ENCODE measurements at places on chromosomes 1 and 21.

DNA sequence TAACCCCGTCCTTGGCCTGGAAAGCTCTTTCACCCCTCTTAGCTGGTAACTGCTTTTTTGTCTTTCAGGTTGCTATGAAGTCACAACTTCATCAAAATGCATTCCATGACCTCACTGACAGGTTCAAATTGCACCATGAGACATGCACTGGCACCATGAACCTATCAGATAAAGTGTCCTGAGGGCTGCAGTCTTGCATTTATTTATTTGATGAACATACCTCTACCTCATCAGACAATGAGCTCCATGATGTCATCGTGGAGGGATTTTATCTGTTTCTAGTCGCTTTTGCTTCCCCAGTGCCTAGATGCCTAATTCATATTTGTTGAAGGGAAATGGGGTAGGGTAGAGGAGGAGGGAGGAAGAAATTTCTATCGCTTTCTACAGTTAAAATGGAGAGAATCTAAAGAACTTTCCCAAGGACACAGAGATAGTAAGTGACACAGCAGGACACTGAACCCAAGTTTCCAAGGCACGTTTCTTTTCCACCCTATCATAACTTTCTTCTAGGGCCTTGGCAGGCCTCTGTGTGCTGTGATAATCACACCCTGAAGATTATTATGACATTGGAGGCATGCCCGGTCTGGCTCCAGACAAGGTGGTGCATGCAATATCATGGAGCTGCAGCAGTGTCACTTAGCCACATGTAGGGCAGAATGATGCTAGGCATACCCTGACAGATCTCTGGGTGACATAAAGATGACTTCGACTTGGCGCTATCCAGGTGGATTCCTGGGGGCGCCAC lies 69.5 kb downstream of the CD58 start:
- no peak for DNase-seq

GRCh38 chr1:161266836-161267235 lies 8.3 kb downstream of the PCP4L1 start:
- no peak for DNase-seq

GRCh38 chr1:46543382-46543760 lies 8.1 kb downstream of the KNCN start:
- DNase-seq, result no peak

- DNase-seq, result peak; percentile 32
Observed at GRCh38 chr1:182235952-182236650, 155.5 kb downstream of the GLUL start.

DNA sequence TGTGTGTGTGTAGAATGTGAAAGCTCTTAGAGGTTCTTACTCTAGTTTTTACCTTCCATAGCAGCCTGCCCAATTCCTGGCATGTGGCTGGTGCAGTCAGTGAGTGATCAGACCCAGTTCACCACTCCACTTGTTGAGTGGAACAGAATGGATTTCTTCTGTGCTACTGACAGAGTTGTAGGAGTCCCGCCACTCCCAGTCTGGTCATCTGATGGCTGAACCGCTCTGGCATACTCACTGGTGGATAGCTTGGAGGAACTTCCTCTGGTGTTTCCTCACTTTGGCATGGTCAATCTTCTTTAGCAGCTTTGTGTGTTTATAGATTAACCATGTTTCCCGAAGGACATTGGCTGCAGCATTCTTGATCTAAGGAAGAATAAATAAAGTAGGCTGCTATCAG lies 106.7 kb upstream of the ADAR start:
- peak; percentile 55 for DNase-seq

DNA sequence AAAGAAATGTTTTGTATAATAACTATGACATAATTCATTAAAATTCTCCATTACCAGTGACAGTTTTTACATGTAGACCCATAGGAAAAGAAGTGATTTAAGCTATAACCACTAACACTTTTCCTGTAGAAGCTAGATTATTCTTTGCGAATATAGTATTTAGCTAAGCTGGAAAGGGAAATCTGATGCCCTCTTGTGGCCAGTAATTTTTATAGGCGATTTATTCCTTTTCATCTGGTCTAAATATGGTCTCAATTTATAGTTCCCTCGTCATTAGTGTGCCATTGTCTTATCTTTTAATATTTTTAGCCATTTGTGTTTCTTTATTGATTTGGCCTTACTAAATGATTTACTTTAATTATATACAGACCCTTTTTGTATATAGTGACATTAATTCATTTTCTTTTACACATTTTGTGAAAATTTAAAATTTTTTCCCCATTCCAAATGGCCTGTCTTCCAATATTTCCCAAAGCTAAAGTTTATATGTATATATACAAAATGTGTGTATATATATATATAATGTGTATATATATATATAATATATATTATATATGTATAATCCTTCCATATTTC lies 26.7 kb downstream of the BTG3 start:
- DNase-seq, result peak; percentile 53

- DNase-seq, result peak; percentile 0
Observed at GRCh38 chr1:190579552-190580193, 102.0 kb upstream of the BRINP3 start.

DNA sequence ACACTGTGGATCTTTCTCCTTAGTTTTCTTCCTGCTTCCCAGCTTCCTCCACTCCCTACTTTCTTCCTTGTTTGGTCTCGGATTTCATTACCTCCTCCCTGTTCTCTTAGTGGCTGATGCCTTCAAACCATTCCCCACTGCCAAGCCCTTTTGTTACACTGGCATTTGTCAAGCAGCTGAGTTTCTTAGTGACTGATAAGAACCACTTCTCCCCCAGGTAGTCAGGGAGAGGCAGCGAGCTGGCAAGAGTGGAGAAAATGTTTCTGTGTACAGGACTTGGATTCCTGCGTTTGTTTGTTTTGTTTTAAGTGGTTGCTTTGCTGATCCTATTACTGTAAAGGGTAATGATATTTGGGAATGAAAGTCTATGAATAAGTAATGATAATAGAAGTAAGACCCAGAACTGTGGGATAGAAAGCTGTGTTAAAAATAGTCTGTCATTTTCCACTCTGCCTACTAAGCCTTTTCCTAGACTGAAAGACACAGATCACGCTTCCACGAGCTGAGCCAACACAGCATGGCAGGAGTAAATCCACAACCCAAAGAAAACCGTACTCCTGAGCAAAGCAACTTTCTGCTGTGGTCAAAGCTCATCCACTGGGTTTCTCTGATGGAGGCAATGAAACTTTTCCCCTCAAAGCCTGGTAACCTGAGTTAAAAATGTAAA lies 10.1 kb upstream of the SERTAD4 start:
- DNase-seq, result no peak

- no peak for DNase-seq
Observed at GRCh38 chr1:89945852-89946476, 48.9 kb upstream of the ZNF326 start.

DNA sequence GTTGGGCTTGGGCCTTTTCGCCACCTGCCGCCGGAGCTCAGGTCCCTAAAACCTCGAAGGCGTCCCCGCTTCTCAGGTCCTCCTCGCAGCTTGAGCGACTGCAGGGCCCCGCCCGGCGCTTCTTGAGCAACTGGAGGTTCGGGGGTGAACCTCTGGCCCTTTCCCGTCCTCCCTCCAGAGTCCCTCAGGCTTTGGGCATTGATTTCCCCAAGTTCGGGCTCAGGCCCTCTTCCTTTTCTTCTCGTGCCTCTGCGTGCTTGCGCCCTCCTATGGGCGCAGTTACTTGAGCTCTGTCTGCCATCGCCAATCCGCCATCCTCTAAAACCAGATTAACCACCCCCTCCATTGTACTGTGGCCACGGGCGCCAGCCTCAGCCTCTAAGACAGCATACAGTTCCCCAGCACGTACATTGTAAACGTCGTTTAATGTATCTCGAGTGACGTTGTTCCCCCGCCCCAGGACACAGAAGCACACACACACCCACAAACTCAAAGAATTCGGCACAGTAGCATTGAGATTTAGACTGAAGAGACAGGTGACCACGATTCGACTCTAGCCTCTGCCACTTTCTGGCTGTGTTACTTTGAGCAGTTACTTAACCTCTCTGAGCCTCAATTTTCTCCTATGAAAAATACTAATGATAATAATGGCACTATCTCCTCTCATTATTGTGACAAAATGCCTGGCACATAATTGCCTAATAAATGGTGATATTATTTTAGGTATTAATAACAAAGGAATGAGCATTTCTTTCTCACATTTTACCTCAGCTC lies 22.6 kb downstream of the BTG2 start:
- no peak for DNase-seq

DNA sequence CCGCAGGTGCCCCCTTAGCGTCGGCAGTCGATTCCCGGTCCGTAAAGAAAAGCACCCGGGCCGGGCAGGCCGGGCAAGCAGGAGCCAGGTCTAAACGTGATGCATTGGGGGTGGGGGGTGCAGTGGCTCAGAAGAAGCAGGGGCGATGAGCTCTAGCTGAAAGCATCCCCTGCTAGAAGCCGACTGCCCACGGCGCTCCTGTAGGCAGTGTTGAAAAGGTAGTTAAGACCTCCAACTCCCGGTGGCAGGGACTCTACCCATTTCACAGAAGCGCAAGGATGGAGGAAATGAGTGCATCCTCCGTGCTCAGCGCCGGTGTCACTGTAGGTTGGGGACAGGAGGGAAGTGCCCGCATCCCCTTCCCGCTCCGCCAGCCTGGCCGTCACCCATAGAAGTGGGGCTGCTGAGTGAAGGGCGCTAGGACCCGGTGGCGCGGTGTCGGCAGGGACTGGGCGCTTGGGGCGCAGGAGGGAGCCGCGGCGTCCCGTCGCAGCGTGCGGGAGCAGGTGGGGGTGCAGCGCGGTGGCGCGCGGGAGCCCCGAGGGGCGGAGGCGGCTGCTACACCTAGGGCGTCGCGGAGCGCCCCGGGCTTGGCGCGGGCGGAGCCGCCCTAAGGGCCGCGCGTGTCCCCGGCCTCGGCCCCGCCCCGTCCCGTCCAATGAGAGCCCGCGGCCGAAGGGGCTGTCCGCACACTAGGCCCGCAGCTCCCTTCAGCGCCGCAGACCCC lies at the start of gene WNT2B:
TSS of gene WNT2B (plus strand) at position 688 of the 727 bp plus-strand sequence. CDS start 298 bp downstream, outside the sequence.
- no peak for DNase-seq

DNA sequence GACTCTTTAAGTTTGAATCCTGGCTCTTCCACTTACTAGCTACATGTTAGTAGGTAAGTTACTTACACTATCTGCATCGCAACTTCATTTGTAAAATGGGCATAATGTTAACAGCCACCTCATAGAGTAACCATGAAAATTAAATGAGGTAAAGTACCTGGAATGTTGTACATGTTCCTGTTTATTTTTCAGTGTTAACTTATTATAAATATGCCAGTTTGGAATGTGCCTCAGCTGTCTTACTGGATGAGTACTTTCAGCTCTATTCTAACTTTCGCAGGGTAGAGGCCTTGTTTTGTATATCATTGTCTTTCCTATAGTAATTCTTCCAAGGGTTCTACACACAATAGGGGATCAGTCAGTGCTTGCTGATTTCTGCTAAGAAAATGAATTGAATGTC lies 167.4 kb downstream of the DUSP10 start:
- no peak for DNase-seq

DNA sequence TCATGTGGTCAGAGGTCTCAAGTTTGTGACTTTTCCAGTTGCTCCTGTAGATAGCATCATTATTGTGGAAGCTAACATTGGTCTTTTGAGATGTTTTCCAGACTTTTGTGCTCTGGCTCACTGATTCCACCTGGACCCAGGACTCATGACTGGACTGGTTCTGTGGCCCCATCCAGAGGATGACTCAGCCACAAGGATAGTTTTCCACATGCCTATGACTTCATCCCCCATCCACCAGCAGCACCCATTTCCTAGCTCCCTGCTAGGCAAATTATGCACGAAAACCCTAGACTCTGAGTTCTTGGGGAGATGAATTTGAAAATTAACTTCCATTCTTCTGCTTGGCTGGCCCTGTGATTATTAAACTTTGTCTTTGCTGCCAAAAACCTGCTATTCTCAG lies 949.3 kb downstream of the MRPL39 start:
- no peak for DNase-seq

DNA sequence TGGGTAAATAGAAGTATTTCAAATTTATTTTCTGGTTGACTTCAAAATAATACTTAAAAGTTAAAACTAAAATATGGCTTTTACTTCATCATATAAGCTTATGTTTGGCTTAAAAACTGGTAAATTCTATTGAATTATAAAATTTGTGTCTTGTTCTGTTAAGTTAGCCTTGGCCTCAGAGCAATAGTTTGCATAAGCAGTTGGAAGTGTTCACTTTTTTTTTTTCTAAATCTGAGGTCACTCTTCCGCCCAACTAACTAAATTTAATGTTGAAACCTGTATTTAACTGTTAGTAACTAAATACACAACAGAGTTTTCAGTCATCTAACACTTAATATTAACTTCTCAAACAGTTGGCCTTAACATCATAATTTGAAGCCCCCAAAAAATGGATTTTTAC lies 871.7 kb upstream of the ADAMTS5 start:
- DNase-seq, result no peak

- DNase-seq, result no peak
Observed at GRCh38 chr1:10940838-10941237, 71.6 kb upstream of the TARDBP start.

GRCh38 chr1:40078512-40079333 lies 18.3 kb downstream of the PPT1 start:
- peak; percentile 51 for DNase-seq

- no peak for DNase-seq
Observed at GRCh38 chr1:234488054-234489006, 9.4 kb upstream of the TARBP1 start.

DNA sequence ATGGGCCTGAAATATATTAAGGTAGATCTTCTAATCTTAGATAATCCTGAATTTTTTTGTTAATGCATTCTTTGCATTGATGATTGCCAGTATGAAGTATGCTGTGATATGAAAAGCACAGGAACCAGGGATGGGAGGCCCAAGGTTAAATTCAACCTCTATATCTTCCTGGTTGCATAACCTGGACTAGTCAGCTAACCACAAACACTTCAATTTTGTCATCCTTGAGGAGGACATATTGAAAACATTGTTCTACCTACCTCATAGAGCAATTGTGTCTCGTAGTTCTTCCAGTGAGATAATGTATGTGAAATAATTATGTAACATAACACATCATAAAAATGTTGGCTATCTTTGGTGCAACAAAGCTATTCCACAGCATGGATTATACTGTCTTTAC lies 25.6 kb downstream of the PDC start:
- DNase-seq, result no peak

DNA sequence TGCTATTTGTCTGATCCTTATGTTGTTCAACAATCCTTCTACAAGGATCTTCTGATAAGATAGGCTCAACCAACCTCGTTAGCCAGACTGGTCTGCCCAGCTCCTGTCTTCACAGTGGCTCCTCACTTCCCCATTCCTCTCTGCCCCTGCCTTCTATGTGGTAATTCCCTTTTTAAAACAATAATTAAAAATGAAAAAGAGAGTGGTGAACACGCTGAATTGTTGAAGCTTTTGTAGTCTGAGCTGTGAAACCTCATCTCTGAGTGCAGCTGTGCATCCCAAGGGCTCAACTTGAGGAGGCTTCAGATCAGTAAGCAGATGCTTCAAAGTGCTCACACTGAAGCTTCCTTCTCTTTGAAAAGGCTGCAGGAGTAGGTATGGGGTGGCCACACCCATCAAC lies 70.7 kb upstream of the JUN start:
- DNase-seq, result peak; percentile 4
